ENCODE measurements at places on chromosomes 7 and 10.

GRCh38 chr7:20030915-20031362 lies 186.2 kb downstream of the MACC1 start:
- DNase-seq = no peak

- no peak for DNase-seq
Observed at GRCh38 chr7:16460789-16461493, 4.6 kb downstream of the SOSTDC1 start.

GRCh38 chr10:30006410-30006809 lies 53.0 kb downstream of the JCAD start:
- DNase-seq = no peak

- no peak for DNase-seq
Observed at GRCh38 chr10:117398029-117398428, 22.8 kb upstream of the PDZD8 start.

DNA sequence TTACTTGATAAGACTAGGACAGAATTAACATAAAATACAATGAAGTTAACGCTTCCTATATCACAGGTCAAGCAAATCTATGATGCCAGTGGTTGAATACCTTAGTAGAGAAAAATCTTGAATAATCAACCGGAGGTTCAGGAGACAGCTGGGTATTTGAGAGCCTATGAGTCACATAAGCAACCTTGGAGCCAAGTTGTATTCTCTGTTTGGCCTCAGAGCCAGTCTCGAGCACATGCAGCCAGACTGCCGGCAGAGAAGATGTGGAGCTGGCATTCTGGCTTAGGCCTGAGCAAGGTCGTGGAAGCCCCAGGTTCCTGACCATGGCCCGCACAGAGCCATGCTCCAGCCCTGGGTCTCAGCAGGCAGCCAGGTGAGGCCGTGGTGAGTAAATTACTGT lies 90.3 kb downstream of the FAM204A start:
- no peak for DNase-seq

- no peak for DNase-seq
Observed at GRCh38 chr10:389261-389790, 254.1 kb downstream of the ZMYND11 start.

GRCh38 chr7:27183682-27184336 lies 1.2 kb downstream of the HOXA11 start:
- no peak for DNase-seq

DNA sequence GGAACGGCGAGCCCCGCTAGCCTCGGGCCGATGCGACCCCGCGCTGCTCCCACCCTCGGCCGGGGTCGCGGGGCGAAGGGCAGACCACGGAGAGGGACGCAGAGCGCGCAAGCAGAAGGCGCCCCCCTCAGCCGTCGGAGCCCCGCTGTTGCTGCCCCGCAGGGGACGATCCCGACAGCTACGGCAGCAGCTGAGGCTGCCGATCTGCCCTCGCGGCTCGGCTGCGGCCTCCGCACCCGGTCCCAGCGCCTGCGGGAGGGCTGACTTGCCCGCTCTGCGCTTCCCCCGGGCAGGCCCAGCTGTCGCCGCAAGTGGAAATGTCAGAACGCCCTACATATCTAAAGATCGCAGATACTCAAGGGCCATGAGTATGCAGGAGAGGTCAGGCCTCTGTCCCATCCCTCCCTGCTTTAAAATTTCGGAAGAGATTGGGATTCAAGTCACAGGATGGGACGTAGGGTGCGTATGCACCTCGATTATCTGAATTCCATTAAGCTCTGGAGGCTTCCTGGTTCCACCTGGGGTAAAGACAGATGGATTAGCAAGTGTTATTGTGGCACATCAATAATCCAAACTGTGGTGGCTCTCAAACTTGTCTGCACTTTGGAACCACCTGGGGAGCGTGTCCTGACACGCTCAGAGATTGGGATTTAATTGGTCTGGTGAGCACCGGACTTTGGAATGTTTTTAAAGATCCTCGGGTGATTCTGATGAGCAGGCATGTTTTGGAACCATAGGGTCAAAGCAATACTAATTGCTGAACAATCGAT lies at the start of gene CRPPA:
Gene CRPPA, minus strand, starts transcription at position 206 of the 770 bp plus-strand sequence. CDS start 216 bp downstream, outside the sequence.
- DNase-seq = no peak

DNA sequence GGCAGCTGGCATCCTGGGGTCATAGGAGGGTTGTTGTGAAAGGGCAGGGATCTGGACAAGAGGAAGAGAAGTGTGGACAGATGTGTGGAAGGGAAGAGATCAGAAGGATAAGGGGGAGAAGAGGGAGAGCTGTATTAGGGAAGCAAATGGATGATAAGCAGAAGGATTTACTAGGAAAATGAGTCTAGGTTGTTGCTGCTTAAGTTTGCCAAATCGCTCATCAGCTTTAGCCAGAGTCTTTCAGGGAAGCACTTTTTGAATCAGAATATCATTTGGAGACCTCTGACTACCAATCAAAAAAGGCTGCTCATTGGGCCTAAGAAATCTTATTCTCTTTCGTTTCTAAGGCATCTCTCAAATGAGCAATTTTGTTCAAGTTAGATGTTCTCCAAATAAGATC lies 2.6 kb upstream of the CSGALNACT2 start:
- DNase-seq = no peak

- DNase-seq = no peak
Observed at GRCh38 chr10:51314481-51314880, 240.2 kb downstream of the PRKG1 start.

DNA sequence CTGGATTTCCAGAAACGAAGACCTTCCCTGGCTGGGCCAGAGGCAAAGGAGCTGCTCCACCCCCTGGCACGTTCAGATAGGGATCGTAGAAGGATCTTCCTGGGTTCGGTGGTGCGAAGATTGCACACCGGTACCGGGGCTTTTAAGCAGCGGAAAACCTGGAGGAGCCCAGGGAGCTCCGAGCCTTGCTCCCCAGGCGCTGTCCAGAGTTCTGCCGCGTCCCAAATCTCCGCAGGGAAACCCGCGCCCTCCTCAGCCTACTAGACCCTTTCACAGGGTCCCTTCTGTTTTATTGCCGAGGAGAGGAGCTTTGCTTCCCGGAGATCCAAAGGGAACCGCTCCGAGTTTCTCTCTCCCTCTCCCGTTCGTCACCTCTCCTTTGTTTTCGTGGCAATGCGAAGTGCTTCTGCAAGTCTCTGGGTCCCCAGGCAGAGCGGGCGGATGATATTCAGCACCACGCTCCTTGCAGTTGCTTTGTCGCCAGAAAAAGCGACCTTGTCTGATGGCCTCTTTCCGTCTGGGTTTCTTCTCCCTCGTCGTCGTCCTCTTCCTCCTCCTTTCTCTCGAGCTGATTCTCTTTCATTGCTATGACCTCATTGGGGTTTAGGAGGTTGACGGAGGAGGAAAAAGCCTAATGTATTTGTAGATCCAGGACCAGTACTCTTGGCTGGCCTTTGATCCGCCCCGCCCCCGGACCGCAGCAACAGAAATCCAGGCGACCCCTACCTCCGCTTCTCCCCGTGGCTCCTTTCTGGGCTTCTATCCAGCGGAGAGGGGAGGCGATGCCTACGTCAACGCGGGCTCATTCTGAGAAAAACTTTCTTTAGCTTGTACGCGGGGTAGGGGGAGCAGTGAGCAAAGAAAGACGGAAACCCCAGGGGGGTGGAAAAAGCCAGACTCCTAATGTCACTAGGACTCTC lies at the start of gene TMEM196:
Gene TMEM196, minus strand, starts transcription at position 777 of the 920 bp plus-strand sequence. CDS start 921 bp downstream, outside the sequence.
- peak; percentile 51 for DNase-seq

DNA sequence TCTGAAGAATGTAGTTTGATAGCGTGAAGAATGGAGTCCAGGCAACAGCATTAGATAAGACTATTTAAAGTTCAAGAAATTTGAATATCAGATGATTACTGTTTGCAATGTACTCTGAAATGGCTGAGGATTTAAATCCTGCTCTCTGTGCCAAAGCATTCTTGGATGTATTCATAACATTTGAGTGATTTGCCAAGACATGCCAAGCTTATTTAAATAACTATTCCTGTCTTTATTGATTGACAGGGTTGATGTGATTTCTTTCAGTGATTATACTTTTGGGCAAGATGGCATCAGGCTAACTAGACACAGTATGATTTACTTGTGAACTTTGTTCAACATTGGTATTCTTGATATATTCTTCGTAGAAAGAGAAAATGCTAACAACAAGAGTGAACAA lies 168.7 kb downstream of the GNAI1 start:
- DNase-seq = no peak

GRCh38 chr7:95321720-95322119 lies 2.6 kb downstream of the PON1 start:
- DNase-seq = no peak
